ENCODE measurements at places on chromosomes 2 and 18.

DNA sequence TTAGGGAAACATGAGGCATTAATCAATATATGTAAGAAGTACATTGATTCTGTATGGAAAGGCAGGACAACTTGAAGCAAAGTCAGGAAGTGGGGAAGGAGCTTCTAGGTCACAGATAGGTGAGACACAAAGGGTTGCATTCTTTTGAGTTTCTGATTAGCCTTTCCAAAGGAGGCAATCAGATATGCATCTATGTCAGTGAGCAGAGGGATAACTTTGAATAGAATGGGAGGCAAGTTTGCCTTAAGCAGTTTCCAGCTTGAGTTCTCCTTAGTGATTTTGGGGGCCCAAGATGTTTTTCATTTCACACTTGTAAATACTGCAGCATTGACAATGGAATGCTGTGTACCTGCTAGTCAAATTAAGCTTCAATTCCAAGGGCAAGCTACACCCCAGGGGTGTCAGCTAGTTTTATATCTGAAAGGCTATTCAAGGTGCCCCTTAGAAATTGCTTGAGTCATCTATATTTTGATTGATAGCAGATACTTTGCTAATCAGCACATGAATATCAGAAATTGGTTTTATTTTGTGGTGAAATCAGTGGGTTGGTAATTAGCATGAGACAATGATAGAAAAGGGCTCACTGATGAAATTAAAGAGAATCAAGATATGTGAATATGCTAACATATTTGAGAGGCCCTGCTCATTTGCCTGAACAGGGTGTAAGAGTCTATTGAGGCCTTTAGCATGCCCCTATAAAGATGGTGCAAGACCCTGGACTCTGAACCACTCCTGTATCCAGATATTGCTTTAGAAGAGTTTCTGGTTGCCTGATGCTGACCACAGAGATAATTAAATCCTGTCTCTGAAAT lies 131.5 kb downstream of the TMEM17 start:
- DNase-seq: no peak

- no peak for DNase-seq
Measured at GRCh38 chr2:8118940-8119781, 562.7 kb upstream of the ID2 start.

DNA sequence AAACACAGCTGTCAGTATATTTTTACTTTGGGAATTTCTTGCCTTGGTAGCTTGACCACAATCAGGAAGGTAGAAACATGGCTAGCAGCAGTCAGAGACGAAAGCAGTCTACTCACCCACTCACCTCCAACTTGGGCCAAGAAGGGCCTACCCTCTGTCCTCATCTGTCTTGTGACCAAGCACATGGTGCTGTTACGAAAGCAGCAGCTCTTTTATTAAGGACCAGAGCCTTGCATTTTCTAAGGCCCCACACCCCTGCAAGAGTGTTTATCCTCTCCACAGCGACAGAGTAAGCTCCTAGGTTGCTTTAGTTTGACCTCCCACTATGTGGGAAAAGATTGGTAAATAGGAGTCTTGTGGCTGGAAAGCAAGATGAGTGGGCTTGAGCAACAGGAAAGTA lies 31.3 kb upstream of the MSTN start:
- no peak for DNase-seq

- DNase-seq: no peak
Measured at GRCh38 chr2:168196764-168197180, 50.6 kb downstream of the STK39 start.

DNA sequence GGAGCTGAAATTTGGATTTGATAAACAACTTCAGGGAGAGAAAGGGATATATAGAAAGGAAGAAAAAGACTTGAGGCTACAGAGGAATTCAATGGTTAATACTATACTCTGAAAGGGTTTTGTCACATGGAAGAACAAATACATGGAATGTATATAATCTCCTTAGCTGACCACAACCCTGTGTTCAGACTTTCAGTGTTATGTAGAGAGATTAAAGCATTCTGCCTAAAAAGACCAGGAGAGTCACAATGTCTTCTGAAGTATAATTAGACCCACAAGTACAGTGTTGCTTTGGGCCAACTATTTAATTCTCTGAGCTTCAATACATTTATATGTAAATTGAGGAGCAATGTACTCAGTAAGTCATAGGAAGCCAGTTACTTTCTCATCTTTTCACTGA lies 123.8 kb upstream of the FSHR start:
- no peak for DNase-seq

- no peak for DNase-seq
Measured at GRCh38 chr2:174195253-174195652, 53.1 kb downstream of the OLA1 start.

- DNase-seq: no peak
Measured at GRCh38 chr2:224984637-224985036, 57.6 kb downstream of the DOCK10 start.

DNA sequence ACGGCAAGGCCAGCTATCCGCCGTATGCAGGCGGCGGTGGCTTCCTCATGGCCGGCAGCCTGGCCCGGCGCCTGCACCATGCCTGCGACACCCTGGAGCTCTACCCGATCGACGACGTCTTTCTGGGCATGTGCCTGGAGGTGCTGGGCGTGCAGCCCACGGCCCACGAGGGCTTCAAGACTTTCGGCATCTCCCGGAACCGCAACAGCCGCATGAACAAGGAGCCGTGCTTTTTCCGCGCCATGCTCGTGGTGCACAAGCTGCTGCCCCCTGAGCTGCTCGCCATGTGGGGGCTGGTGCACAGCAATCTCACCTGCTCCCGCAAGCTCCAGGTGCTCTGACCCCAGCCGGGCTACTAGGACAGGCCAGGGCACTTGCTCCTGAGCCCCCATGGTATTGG lies 3.1 kb downstream of the B3GNT7 start:
- DNase-seq: no peak

DNA sequence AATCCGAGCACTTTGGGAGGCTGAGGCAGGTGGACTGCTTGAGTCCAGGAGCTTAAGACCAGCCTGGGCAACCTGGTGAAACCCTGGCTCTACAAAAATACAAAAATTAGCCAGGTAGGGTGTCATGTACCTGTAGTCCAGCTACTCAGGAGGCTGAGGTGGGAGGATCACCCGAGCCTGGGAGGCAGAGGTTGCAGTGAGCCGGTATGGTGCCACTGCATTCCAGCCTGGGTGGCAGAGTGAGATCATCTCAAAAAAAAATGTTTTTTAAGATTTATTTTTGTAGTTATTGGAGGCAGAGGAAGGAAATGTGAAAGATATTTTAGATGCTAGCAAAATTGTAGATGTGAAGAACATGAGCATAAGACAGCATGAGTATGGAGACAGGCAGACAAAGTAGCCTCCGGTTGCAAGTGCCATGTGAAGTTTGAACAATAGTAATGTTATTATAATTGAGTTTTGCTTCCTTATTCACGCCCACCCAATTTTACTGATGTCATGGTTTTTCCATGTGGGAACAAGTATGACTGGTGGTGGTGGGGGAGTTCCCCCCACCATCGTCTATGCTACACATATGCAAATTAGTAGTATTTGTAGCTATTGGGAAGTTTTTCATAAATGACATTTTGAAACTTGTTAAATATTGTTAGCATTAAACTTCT lies 18.0 kb downstream of the REL start:
- no peak for DNase-seq
